Cerebellum (tissue), 4 donors: ENCODE measurements at places on chromosomes 7 and 10. TPM values are rescaled to one million over a fixed set of nuclear protein-coding genes. Genes with fewer than 3 reads are reported as not detected.

GRCh38 chr10:49690698-49691356 lies 11.4 kb downstream of the C10orf53 start:
- no peak for DNase-seq

DNA sequence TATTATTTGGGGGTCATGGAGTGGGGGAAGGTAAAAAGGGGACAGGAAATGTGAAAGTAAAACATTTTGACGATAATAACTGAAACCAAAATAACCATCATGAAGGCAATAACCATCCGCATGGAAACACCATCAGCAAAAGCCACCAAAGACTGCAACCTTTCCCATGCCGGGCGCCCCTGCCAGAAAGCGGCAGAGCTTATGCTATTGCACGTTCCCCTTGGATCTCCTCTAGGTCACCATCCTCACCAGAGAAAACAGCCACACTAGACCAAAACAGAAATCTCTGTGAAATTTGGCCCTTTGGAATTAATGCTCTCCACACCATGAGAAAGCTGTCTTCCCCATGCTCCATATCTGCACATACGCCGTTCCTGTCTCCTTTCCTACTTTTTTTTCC lies 31.1 kb downstream of the DRGX start:
- DNase-seq = no peak

DNA sequence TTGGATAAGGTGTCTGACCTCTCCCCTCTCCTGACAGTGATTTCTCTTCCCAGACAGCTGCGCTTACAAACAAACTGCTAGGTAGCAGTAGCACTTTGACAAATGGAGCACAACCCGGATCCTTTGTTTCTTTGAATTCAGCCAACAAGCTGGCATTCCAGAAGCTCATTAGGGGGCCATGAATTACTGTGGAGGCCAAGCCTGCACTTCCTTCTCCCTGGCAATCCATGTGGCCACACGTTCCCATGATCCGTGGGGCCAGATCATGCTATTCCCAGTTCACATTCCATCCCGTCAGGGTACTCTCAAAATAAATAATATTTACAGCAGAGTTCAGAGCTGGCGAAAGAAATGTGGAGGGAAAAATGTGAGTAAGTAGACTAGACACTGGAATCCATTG lies 172.4 kb downstream of the PRPF18 start:
- DNase-seq = no peak

DNA sequence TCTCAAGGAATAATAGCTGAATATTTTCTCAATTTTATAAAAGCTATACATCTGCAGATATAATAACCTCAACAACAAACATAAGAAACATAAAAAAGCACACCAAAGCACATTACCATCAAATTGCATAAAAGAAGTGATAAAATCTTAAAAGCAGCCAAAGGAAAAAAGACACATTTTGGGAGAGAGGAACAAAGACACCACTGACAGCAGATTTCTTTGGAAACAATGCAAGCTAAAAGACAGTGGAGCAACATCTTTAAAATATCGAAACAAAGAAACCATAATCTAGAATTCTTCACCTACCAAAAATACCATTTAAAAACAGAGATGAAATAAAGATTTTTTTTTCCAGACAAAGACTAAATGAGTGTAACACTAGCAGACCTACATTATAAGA lies 55.7 kb upstream of the TEX47 start:
- no peak for DNase-seq

DNA sequence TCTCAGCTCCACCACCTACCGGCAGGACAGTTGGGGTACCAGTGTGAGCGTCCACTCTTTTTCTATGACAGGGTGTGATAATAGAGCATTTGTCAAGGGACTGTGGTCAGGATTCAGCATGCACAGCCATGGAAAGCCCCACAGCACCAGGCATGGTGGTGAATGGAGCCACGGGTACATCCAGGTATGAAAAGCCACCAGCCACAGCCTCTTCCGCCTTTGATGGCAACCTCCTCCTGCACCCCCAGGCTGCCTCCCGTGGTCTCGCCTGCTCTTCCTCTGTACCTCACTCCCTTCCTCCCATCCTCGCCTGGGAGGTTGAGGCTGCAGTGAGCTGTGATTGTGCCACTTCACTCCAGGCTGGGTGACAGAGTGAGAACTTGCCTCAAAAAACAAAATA lies 90.2 kb upstream of the CHST15 start:
- no peak for DNase-seq

DNA sequence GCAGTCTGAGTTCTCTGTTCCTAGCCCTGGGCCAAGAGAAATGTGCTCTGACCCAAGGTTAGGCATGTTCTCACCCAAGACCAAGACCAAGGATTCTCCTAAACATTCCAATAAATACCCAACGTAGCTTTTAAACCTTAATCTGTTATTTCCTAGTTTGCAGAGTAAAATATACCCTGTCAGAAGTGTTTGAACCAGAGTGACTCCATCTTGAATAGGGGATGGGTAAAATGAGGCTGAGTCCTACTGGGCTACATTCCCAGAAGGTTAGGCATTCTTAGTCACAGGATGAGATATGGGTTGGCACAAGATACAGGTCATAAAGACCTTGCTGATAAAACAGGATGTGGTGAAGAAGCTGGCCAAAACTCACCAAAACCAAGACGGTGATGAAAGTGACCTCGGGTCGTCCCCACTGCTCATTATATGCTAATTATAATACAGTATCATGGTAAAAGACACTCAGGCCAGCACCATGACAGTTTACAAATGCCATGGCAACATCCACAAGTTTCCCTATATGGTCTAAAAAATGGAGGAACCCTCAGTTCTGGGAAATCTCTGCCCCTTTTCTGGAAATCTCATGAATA lies 27.7 kb downstream of the PLXNA4 start:
- DNase-seq = no peak

DNA sequence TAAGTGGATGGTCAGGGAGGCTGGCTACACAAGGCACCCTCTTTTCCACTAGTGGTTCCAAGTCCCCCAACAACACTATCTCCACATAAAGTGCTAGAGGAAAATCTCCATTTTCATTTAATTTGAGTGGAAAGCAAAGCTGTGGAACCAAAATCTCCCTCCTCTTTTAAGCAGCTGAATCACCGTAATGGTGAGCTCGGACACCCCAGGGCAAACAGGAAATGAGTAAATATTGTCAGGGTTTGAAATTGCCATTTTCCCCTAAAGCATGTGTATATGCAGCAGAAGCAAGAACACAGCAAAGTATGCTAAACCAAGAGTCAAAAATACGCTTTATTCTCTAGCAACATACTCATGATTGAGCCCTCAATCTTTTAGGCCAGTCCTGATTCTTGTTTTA lies 143.7 kb downstream of the GPAM start:
- no peak for DNase-seq

GRCh38 chr10:23859598-23859997 lies 349.3 kb upstream of the KIAA1217 start:
- DNase-seq = no peak

- DNase-seq = no peak
These were observed 17.6 kb downstream of the UNC5B start for GRCh38 chr10:71229726-71230655.

DNA sequence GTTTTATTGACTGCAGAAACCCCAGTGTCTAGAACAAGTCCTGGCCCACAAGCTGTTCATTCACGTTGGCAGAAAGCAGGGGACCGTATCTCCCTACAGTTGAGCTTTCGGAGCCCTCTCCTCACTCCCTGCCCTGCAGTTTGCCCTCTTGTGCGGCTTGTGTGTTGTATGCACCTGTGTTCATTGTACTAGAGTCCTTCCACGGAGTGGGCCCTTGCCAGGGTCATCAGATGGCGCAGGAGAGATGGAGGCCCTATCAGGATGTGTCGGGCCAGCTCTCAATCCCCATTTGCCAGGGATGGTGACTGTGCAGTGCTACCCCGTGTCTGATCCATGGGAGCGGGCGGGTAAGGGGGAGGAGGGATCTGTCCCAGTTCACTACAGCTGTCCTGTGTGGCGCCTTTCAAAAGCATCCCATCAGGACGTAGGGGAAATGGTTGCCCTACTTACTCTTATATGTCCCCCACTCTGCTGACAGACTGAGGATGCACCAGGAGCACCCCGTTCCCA lies 77.4 kb upstream of the PRR15 start:
- no peak for DNase-seq

GRCh38 chr10:3118641-3119091 lies 51.3 kb downstream of the PFKP start:
- no peak for DNase-seq

DNA sequence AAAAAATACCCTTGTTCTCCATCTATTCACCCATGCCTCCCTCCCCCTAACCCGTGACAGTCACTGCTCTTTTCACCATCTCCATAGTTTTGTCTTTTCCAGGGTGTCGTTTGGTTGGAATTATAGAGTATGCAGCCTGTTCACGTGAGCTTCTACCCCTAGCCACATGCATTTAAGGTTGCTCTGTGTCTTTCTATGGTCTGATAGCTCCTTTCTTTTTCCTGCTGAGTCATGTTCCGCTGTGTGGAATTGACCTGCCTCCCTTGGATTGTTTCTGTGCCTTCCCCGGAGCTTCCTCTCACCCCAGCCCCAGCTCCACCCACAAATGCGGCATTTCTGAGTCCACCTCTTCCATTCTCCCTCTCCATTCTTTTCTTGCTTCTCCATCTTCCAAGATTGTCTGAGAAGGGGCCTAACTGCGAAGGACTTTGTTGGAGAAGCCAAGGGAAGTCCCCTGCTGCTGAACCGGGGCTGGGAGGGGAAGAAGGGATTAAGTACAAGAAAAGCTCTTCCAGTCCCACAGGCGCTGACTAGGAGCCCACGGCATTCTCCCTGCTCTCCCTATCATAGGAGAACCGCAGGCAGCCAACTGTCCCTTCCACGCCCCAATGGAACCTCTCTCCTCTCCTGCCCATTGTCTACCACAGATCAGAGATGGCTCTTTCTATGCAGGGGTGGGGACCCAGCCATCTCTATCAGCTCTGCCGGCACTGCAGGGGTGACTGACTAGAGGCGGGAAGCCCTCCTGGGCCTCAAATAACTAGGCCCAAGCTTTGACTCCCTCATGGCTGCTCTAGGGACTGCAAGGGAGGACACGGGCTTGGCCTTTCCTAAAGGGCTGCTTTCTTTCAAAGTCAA lies 87.5 kb upstream of the ANLN start:
- no peak for DNase-seq

GRCh38 chr10:80599424-80599847 lies 61.7 kb downstream of the SH2D4B start:
- DNase-seq = no peak

- no peak for DNase-seq
These were observed 72.7 kb upstream of the NUPR2 start for GRCh38 chr7:56188823-56189346.

- DNase-seq = no peak
These were observed 106.6 kb upstream of the CHST15 start for GRCh38 chr10:124200011-124200410.

Gene KBTBD2
- total RNA-seq = 66.1 TPM

Gene DYDC2
- total RNA-seq = 1.2 TPM

Gene IFIT3
- total RNA-seq = 2.4 TPM

Gene CRHR2
- total RNA-seq = 0.27 TPM

Gene SDK1
- 33.1 TPM for total RNA-seq
